ENCODE measurements at places on chromosomes 4 and X. TPM values are rescaled to one million over a fixed set of nuclear protein-coding genes. Genes with fewer than 3 reads are reported as not detected.

Gene ANXA10
- total RNA-seq, result not detected

GRCh38 chr4:109979920-109980717 is 67.4 kb downstream of the EGF start:
- H3K27me3 ChIP-seq, result no peaks in the 10 kb centered on the region
- no peak for DNase-seq
- H3K27ac ChIP-seq, result no peak overlapping the region
- H3K36me3 ChIP-seq, result no peaks in the 10 kb centered on the region
- no peaks in the 10 kb centered on the region for H3K4me1 ChIP-seq
- no peak overlapping the region for H3K4me3 ChIP-seq

Gene GAGE12F
- total RNA-seq, result not detected

GRCh38 chrX:150587585-150588503 is 19.4 kb downstream of the MTM1 start:
- DNase-seq, result peak; percentile 24
- H3K4me1 ChIP-seq, result no peaks in the 10 kb centered on the region
- no peak overlapping the region for H3K27ac ChIP-seq
- no peak overlapping the region for H3K4me3 ChIP-seq
- no peaks in the 10 kb centered on the region for H3K27me3 ChIP-seq
- H3K36me3 ChIP-seq, result no peaks in the 10 kb centered on the region

Gene CTAG2
- not detected for total RNA-seq

- no peaks in the 10 kb centered on the region for H3K27me3 ChIP-seq
- peaks cover 23% of the 10 kb centered on the region for H3K4me1 ChIP-seq
- peak overlapping the region; percentile 68 for H3K27ac ChIP-seq
- no peak overlapping the region for H3K4me3 ChIP-seq
These were observed 226.2 kb downstream of the PALLD start for GRCh38 chr4:168723020-168723419.

DNA sequence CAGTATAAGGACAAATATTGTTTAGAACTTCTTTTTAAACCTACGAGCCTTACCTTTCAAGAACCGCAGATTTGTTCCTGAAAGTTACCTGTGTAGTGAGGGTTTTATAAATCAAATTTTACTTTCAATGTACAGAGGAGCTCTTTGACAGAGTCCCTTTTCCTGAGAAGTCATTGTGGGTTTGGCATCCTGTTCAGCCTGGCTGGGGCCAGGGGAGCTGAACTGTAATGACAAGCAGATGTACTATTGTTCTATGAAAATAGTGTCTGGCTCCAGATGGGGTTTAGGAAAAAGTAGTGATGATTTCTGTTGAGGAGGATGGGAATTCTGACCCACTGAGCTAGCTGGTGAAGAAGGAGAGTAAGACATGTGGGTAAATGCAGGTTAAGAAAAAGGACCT is 196.2 kb upstream of the PGRMC2 start:
- H3K27ac ChIP-seq, result no peak overlapping the region
- no peaks in the 10 kb centered on the region for H3K36me3 ChIP-seq
- H3K4me1 ChIP-seq, result peaks cover 4% of the 10 kb centered on the region
- no peak for DNase-seq

DNA sequence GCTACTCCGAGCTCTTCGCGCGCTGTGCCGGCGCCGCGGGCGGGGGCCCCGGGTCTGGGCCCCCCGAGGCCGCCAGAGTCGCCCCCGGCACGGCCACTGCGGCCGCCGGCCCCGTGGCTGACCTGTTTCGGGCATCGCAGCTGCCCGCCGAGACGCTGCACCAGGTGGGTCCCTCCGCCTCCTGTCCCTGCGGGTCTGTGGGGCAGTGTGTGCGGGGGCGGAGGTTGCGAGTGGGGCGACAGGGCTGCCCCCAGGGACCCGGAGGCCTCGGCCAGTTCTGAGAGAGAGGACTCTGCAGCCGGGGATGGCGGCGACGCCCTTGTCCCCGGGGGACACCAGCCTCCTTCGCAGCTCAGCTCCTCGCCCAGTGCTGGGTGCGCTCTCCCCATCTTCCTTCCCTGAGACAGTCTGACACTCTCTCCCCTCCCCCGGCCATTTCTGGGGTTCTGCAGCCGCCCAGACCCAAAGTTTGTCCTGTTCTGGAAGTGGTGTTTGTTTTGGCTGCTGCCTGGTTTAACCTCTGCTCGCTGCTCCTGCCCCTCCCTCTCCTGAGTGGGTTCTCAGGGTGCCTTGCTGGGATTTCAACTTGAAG is 609 bp downstream of the REPS2 start:
- H3K4me3 ChIP-seq, result no peak overlapping the region
- H3K27ac ChIP-seq, result no peak overlapping the region
- no peaks in the 10 kb centered on the region for H3K36me3 ChIP-seq
- peak; percentile 5 for DNase-seq

DNA sequence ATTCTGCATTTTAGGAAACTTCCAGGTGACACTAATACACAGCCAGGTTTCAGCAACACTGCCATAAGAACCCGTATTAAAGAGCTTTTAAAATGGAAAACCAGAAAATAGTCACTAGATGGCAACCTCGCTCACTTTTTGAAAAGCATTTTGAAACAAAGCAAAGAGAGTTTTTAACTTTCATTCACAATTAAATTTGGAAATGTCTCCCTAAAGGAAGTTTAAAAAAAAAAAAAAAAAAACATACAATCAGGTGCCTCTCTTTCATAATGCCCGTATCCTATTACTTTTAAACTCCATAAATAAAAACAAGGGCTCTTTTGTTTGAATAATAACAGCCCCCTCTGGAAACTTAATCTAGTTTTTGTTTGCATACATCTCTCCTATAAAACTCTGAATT is 20.3 kb downstream of the MEPE start:
- no peak overlapping the region for H3K27ac ChIP-seq
- no peaks in the 10 kb centered on the region for H3K36me3 ChIP-seq
- H3K4me1 ChIP-seq, result peaks cover 5% of the 10 kb centered on the region

GRCh38 chr4:175499735-175500352 is 312.2 kb downstream of the GPM6A start:
- no peak for DNase-seq
- no peaks in the 10 kb centered on the region for H3K36me3 ChIP-seq
- H3K4me3 ChIP-seq, result no peak overlapping the region
- H3K27ac ChIP-seq, result no peak overlapping the region
- H3K27me3 ChIP-seq, result no peaks in the 10 kb centered on the region
- H3K4me1 ChIP-seq, result no peaks in the 10 kb centered on the region

DNA sequence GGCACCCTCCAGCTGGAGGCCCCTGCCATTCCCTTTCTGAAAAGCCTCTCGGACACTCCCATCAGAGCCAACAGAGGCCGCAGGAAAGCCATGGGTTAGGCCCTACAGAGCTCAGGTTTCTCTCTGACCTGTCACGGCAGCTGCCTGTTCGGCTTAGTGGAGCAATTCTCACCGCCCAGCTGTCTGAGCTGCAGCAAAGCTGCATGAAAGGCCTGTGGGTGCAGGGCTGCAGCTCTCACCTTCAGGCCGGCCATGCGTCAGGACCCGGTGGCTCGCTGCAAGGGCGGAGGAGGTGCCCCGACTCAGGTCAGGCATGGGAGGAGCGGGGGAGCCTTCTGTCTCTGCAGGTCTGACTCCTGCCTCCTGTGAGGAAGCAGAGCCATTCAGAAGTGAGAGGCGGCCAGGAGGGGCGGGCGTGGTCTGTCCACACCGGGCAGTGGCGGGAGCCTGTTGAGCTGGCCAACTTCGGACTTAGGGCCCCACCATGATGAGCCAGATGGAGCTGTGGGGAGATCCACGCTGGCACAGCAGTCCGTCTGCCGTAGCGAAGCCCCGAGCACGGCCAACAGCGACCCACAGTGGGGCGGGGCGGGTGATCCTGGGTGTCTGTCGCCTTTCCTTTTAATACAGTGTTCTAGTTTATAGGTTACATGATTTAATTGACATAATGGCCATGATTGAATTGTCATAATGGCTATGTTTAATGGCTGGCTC is 23.4 kb downstream of the PDE6B start:
- H3K36me3 ChIP-seq, result no peaks in the 10 kb centered on the region
- DNase-seq, result no peak
- peaks cover 8% of the 10 kb centered on the region for H3K4me1 ChIP-seq
- H3K27ac ChIP-seq, result no peak overlapping the region
- H3K27me3 ChIP-seq, result no peaks in the 10 kb centered on the region

Gene SCRG1
- total RNA-seq, result 0.27 TPM

DNA sequence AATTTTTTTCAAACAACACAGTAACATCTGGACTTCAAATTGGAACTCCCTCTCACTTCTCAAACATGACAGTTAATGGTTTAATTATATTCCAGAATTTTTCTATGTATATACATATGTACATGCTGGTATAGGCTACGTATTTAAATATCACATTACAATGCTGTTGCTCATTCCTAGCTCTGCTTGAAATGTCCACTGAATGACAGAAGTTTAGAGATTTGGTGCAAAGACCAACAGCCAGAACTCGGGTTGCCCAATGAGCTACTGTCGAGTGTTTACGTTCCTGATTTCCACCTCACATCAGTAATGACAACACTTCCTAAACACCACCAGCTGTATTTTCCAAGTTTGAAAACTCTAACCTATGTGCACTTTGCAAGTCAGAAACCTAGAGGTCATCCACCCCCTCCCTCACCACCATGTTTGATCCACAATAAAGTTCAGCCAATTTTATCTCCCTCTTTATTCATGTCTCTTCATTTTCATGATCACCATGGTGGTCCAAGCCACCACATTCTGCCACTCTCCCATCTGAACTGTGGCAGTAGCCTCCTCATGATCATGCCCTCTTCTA is 49.3 kb upstream of the RPL34 start:
- no peak overlapping the region for H3K27ac ChIP-seq
- H3K27me3 ChIP-seq, result no peaks in the 10 kb centered on the region
- DNase-seq, result no peak
- no peak overlapping the region for H3K4me3 ChIP-seq

- H3K4me3 ChIP-seq, result no peak overlapping the region
- H3K27ac ChIP-seq, result no peak overlapping the region
- no peaks in the 10 kb centered on the region for H3K27me3 ChIP-seq
These were observed 28.1 kb downstream of the SMIM43 start for GRCh38 chr4:121736735-121737351.

DNA sequence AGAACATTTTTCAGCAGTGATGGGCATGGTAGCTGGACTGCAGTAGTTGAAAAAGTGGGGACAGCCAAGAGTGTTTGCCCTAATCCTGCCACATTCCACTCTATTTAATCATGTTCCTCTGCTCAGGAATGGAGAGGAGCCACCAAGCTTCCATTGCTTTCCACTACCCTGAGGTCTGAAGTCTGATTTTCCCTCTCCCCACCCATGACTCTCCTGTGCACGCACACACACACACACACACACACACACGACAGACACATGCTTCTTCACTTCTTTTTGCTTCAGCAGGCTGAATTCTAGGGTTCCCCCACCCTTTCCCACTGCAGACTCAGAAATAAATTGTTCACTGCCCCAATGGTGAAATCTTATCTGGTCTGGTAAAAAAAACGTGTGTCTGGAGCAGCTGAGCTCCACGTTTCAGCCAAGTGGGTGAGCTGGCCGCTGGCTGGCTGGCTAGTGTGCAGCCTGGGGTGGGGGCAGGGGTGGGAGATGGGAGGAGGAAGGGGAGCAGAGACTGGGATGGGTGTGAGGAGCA is 142.7 kb upstream of the NALF2 start:
- H3K4me1 ChIP-seq, result no peaks in the 10 kb centered on the region
- H3K4me3 ChIP-seq, result no peak overlapping the region
- H3K36me3 ChIP-seq, result no peaks in the 10 kb centered on the region

- no peaks in the 10 kb centered on the region for H3K36me3 ChIP-seq
- H3K4me1 ChIP-seq, result peaks cover 5% of the 10 kb centered on the region
- peak overlapping the region; percentile 29 for H3K27ac ChIP-seq
- H3K27me3 ChIP-seq, result no peaks in the 10 kb centered on the region
These were observed 87.8 kb downstream of the SH3KBP1 start for GRCh38 chrX:19799319-19800182.

Gene RTL9
- total RNA-seq, result 0.58 TPM

Gene SFRP2
- 23.3 TPM for total RNA-seq

Gene PWWP3B
- total RNA-seq, result 70.9 TPM

Gene TIGD2
- 5.5 TPM for total RNA-seq

Gene STK32B
- total RNA-seq, result 14.8 TPM

Gene ZDHHC15
- total RNA-seq, result 3.8 TPM

Gene SMC1A
- total RNA-seq, result 37.0 TPM

- H3K36me3 ChIP-seq, result no peaks in the 10 kb centered on the region
- H3K4me3 ChIP-seq, result peak overlapping the region; percentile 48
- DNase-seq, result peak; percentile 20
- H3K27ac ChIP-seq, result peak overlapping the region; percentile 95
- no peaks in the 10 kb centered on the region for H3K4me1 ChIP-seq
- H3K27me3 ChIP-seq, result no peaks in the 10 kb centered on the region
These were observed 772 bp downstream of the EOLA1 start for GRCh38 chrX:149541521-149542047.

- DNase-seq, result no peak
- H3K27me3 ChIP-seq, result no peaks in the 10 kb centered on the region
- no peak overlapping the region for H3K27ac ChIP-seq
- H3K36me3 ChIP-seq, result no peaks in the 10 kb centered on the region
- H3K4me1 ChIP-seq, result no peaks in the 10 kb centered on the region
- H3K4me3 ChIP-seq, result no peak overlapping the region
These were observed 1385.6 kb upstream of the ADGRL3 start for GRCh38 chr4:59814402-59815010.

Gene PNMA6F
- not detected for total RNA-seq

- no peak for DNase-seq
- H3K27ac ChIP-seq, result no peak overlapping the region
- no peaks in the 10 kb centered on the region for H3K27me3 ChIP-seq
- no peaks in the 10 kb centered on the region for H3K36me3 ChIP-seq
These were observed 350.1 kb downstream of the C4orf33 start for GRCh38 chr4:129446074-129446473.

Measured in thyroid gland (tissue), 4 donors.